ENCODE measurements at places on chromosomes 3 and 15.
A peak's percentile ranks its signal among the peaks of the same experiment; 100 is the strongest.

DNA sequence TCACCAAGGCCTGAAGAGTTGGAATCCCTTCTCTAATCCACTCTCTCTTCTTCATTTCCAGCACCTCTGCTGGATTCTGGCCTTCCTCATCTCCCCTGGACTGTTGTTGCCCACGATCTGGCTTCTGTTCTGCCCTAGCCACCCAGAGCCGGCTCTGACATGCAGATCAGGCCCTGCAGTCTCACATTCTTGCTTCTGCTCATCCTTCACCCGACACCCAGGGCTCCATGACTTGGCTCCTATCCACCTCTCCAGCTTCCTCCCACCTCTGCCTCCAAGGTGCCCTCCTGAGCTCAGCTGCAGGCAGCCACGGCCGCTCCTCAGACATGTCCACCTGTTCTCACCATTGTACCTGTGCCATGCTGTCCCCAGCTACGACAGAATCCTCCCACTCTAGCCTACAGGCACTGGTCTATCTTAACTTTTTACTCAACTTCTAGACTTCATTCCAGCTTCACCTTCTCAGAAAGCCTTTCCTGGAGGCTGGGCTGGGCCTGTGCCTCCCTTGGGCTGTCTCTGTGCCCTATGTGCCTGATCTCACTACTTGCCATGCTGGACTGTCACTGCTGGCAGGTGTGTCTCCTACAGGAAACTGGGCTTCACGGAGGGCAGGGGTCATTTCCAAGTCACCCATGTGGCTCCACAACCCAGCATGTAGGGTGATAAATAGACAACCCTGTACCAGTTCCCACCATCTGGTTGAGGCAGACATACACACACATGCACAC, 16.0 kb upstream of the TBC1D21 start:
- DNase-seq: no peak

- DNase-seq: no peak
These were observed 282.5 kb upstream of the TLE3 start for GRCh38 chr15:70379938-70380883.

GRCh38 chr3:125116311-125117080, 60.7 kb upstream of the HEG1 start:
- DNase-seq: no peak

DNA sequence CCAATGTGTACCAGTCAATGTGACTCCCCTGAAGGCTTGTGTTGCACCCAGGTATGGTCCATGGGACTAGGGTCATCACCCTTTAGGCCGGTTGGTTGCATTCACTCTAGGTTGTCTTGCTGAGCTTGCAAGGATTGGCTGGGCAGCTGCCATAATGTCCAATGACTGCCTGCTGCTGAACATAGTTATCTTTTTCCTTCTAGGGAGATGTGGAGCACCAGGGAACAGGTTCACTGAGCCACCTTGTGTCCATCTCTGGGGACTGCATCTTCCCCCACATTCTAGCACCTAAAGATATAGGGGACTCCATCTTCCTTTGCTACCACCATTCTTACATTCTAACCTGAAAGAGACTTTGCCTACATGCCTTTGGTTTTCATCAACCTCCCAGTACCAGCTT, 580.4 kb upstream of the TBL1XR1 start:
- DNase-seq: no peak

DNA sequence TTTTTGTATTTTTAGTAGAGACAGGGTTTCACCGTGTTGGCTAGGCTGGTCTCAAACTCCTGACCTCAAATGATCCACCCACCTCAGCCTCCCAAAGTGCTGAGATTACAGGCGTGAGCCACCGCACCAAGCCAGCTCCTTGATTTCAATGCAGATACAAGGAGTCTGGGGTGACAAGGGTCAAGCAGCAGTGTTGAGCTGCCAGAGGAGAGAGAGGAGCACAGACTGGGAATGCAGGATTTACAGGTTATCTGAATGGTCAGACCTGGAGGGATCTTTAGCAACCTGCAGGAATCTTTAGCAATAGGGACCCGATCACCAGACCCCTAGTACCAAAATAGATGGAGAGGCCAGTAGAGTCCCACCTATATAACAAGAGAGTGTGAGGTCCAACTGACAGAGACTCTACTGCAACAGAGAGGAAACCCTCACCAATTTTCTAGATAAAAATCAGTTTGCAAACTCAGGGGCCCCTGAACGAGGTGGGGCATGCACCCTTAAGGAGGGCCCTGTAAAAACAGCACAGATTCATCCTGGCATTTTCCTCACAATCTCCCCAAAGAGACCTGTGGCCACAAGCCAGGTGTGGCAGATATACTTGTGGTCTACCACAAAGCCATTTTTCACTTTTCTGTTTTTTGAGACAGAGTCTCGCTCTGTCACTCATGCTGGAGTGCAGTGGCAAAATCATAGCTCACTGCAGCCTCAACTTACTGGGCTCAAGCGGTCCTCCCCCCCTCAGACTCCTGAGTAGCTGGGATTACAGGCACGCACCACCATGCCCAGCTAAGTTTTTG, 10.7 kb upstream of the SHISA5 start:
- peak; percentile 52 for DNase-seq

DNA sequence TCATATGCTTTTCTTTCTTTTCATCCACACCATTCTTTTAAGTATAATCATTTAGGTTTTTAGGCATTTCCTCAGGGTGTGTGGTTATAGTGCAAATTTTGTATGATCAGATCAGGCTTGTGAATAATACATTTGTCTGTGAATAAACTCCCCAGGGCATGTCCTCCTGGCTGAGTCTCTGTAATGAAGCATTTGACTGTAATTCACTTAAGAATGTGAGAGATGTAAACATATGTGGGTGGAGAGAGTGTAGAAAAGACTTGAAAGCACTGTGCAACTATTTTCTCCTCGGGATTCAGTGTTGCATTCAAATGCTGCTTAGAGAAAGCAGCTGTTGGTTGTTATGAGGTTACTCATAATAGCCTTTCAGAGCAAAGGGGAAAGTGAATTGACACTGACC, 996.5 kb downstream of the TUSC7 start:
- DNase-seq: no peak

- DNase-seq: no peak
These were observed 78.5 kb upstream of the MEF2A start for GRCh38 chr15:99487337-99487730.

- no peak for DNase-seq
These were observed 216.8 kb upstream of the TBL1XR1 start for GRCh38 chr3:177414093-177414492.

DNA sequence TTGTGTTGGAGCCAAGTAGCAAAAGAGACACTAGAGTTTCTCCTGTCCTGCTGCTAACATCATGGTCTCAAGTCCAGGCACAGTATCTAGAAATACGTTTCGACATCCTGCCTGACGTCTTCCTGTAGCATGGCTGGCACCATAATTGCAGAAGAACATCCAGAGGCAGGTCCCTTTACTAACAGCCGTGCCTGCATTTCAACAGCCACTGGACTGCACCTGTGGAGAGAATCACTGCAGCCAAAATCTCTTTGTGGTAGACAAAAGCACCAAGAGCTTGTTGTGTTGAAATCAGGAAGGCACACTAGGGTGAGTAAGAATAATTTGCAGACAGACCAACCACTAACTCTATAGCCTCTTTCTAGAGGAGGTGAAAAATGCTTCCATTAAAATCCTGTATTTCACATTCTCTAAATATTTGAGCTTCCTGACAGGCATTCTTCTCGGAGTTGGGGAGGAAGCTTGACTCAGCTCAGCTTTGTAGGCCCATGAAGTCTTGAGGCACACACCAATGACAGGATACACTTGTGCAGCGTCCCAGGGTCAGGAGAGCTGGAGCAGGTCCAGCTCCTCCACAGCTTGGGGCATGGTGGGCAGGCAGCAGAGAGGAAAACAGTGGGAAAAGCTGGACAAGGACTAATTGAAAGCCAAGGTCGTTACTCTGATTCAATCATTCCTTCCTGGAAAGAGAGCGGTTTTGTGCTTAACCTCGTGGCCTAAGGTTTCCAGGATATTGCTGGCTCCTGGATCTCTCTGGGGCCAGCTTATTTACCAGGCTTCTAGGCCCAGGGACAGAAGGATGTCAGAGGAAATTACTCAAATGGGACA, 244.9 kb downstream of the FAM43A start:
- no peak for DNase-seq

- DNase-seq: no peak
These were observed 86.1 kb upstream of the CGNL1 start for GRCh38 chr15:57290187-57290586.

DNA sequence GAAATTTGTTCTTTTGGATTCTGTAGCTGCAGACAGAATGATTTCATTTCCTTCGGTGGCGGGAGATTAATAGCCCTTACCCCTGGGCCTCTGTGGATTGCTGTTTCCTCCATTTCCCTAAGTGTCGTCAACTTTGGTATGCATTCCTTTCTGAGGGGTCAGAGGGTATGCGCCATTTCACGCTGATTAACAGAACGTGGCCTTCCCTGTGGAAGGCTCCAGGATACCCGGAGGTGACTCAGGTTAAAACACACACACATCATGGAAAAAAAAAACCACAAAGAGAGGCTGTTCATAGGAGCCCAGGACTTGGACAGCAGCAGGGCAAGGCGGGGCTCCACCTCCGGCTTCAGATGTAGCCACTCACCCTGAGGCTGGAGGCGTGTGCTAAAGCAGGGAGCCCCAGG, 51.9 kb downstream of the EPHB1 start:
- DNase-seq: no peak

DNA sequence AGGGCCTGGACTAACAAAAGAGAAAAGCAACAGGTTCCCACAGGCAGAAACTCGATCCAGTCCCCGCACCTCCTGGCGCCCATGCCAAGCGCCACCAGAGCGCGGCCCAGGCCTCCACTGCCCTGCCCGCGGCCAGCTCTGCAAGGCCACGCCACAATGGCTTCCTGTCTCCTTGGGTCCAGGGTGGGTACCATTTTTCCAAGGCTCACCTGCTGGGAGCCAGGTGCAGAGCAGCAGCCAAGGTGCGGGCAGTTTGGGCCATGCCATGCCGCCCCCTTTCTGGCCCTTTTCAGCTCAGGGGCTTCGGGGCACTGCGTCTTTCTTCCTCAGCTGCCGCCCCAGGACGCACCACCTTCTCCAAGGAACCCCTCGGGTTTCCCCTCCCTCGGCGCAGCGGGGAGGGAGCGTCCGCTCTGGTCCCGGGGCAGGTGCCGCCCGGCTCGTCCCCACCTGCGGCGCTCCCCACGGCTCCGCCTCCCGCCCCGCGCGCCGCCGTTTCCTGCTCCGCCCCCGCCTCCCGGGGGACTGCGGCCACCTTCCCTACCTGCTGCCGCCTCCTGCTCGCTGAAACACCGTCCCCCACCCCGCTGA, at the start of gene ILDR1:
Gene ILDR1, minus strand, starts transcription at position 437 of the 591 bp plus-strand sequence. Its CDS starts 170 bp downstream, at position 267.
- DNase-seq: no peak

DNA sequence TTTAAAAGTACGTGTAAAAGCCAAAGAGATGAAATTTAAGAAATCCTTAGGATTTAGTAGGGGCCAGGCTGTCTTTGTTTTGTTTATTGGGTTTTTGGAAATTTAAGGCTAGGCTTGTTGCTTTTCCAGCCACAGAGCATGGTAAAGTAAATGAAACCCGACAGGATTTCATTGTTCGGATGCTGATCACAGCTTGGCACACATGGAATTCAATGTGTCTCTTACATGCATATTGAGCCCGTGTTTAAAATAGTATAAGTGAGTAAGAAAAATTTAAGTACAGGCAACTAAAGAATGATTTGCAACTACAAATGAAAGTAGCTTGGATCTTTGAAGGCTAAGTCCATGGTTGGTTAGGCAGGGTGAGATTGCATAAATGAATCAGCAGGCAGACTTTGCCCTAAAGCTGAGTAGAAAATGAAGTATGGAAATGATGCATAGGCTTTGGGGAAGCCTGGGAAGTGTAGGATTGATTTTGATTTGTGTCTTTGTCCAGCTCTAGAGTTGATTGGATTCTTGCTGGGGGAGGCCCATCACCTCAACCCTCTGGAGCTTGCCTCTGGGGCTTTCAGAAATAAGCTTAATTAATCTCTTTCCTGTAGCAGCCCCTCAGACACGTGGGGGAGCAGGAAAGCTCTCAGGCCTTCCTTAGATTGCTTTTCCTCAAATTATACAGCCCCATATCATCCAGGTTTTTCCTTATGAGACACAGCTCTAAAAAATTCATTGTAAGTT, 68.2 kb upstream of the ADAMTSL3 start:
- DNase-seq: no peak

DNA sequence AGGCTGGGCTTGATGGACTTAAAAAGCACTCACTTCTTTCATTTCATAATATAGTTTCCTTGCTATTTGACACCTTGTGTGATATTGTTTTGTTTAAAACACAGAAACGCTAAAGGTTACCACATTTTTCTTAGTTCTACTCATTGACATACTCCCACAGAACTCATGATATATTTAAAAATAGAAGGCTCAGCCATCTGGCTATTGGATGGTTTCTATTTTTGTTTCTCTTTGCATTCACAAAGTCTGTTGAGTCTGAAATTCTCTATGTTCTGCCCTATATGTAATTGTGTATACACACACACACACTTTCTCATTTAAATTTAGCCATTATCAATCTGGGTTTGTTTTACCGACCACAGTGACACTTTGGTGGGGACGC, 128.2 kb downstream of the SOX2 start:
- no peak for DNase-seq

- no peak for DNase-seq
These were observed 42.2 kb downstream of the SV2B start for GRCh38 chr15:91142106-91142744.

GRCh38 chr3:100637197-100637631, 27.8 kb downstream of the ADGRG7 start:
- no peak for DNase-seq

GRCh38 chr3:50125541-50126286, 29.4 kb upstream of the SEMA3F start:
- no peak for DNase-seq

- DNase-seq: no peak
These were observed 17.6 kb downstream of the TKT start for GRCh38 chr3:53238051-53238850.
